Endothelial cell of umbilical vein (primary cell): ENCODE measurements at places on chromosomes 4 and X. TPM values are rescaled to one million over a fixed set of nuclear protein-coding genes. Genes with fewer than 3 reads are reported as not detected.
A peak's percentile ranks its signal among the peaks of the same experiment; 100 is the strongest.

GRCh38 chr4:1631136-1631535 lies 53.0 kb downstream of the FAM53A start:
- no peak for DNase-seq
- H3K4me3 ChIP-seq = no peak overlapping the region
- no peak overlapping the region for H3K27ac ChIP-seq
- H3K36me3 ChIP-seq = no peaks in the 10 kb centered on the region

DNA sequence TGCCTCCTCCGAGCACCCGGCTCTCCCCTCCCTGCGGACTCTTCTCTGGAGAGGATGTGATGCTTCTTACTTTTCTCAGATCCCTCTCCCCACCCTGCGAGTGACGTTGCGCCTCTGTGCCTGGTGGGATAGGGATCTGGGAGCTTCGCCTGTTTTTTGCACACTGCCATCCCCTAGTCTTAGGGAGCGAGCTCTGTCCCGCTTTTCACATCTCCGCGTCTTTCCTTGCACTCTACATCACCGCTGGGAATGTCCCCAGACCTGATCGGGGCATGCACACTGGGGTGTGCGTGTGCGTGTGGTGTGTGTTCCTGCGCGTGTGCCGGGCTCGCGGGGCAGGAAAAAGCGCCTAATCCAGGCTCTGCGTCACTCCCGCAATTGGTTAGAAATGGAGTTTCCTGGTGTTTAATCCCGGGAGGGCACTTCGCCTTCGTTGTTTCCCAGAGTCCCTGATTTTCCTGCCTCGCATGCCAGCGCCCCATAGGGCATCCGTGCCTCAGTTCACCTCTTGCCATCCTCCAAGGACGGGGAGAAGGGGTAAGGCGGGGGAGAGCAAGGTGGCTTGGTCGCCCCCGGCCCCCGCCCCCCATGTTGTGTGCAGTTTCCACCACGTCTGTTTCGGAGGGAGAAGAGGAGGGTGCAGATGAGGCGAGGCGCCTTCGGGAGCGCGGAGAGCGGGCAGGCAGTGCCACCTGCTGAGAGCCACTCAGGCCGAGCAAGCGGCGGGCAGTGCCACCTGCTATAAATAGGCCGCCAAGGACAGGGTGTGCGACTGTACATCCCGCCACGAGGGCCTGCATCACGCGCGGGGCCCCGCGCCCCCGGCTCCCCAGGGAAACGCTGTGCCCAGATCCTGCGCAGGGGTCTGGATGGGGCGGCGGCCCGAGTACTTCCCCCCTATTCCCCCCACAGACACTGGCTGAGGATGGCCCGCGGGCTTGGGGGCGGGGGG lies 759 bp upstream of the TBC1D1 start:
- peaks cover 7% of the 10 kb centered on the region for H3K4me1 ChIP-seq
- peaks cover 28% of the 10 kb centered on the region for H3K27me3 ChIP-seq
- DNase-seq = no peak
- no peaks in the 10 kb centered on the region for H3K36me3 ChIP-seq

DNA sequence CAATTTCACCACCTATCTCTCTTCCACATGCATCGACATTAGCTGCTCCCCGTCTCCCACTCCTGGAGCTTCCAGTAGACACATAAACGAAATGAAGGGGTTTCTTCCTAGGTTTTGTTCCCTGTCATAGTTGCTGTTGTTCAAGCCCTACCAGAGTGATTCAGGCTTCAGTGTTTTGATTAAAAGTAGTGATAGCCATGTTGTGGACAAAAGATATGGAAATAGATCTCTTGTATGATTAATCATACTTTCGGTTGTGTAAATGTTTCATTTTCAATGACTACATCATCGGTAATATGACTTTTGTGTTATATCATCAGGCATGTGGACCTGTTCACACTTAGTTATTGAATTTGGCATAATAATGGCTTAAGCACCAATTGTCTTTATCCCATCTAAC lies 96.5 kb upstream of the KLF3 start:
- H3K4me1 ChIP-seq = peaks cover 5% of the 10 kb centered on the region
- no peak overlapping the region for H3K4me3 ChIP-seq
- no peak overlapping the region for H3K27ac ChIP-seq
- no peak for DNase-seq

DNA sequence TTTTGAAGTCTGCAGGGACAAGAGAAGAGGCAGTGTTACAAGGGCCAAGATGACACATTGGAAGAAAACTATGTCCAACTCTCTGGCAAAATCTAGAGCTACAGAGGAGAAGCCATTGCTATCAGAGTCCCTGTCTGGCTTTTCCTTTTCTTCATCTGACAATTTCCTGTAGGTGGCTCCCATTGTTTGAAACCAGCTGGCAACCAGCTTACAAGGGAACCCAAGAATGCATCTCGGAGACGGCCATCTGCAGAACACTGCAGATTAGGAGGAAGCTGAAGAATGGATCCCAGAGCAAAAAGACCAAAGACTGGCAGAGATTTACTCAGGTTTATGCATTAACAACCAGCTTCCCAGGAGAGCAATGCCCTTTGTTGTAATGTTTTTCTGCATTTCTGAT lies 216.2 kb upstream of the CTSO start:
- no peak for DNase-seq
- no peak overlapping the region for H3K4me3 ChIP-seq
- no peaks in the 10 kb centered on the region for H3K27me3 ChIP-seq
- H3K4me1 ChIP-seq = no peaks in the 10 kb centered on the region
- H3K27ac ChIP-seq = no peak overlapping the region
- H3K36me3 ChIP-seq = no peaks in the 10 kb centered on the region

DNA sequence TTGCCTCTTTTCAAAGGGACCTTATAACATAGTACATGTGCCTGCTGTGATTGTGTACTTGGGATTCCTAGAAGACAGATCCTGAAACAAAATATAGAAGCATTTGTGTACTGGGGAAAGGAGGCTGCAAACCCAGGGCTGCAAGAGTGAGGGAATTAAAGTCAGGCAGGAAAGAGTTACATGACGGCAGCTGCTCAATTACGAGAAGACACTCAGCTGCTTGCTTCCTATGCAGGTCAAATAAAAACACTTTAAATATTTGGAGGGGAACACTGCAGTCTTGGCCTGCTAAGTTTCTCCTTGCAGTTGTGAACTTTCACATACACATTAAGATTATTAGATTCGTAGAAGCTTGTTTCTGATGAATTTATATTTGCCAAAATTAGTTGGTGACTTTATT lies 191.9 kb upstream of the CXCL13 start:
- H3K27me3 ChIP-seq = peaks cover 9% of the 10 kb centered on the region
- H3K27ac ChIP-seq = no peak overlapping the region
- H3K36me3 ChIP-seq = no peaks in the 10 kb centered on the region
- no peak for DNase-seq

DNA sequence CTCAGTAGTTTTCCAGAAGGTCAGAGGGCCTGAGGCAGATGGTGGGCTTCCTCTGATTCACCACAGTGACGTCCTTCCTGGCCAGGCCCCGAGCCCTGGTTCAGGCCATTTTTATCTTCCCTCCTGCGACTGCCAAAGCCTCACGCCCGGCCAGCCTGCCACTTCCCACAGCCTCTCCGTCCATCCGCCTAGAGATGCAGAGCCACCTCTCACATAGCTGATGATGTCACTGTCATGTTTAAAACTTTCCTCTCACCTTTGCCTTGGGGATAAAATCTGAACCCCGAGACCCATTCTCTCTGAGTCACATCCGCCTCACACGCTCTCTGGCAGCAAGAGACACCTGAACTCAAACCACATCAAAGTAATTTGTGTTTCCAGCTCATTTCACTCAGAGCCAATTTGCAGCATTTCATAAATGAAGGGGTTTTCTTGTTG lies 175.3 kb downstream of the QDPR start:
- H3K27me3 ChIP-seq = no peaks in the 10 kb centered on the region
- H3K4me1 ChIP-seq = peaks cover 22% of the 10 kb centered on the region
- no peak overlapping the region for H3K4me3 ChIP-seq
- peak; percentile 97 for DNase-seq
- peak overlapping the region; percentile 81 for H3K27ac ChIP-seq

GRCh38 chr4:163920426-163920825 lies 425.9 kb downstream of the TMA16 start:
- DNase-seq = no peak
- no peaks in the 10 kb centered on the region for H3K36me3 ChIP-seq
- no peaks in the 10 kb centered on the region for H3K4me1 ChIP-seq
- no peak overlapping the region for H3K4me3 ChIP-seq
- H3K27me3 ChIP-seq = no peaks in the 10 kb centered on the region
- H3K27ac ChIP-seq = no peak overlapping the region

GRCh38 chr4:189073739-189074138 lies 866.9 kb upstream of the FRG1 start:
- no peak for DNase-seq
- no peaks in the 10 kb centered on the region for H3K4me1 ChIP-seq
- H3K27me3 ChIP-seq = no peaks in the 10 kb centered on the region
- no peak overlapping the region for H3K27ac ChIP-seq

- H3K27ac ChIP-seq = no peak overlapping the region
- no peak overlapping the region for H3K4me3 ChIP-seq
- H3K36me3 ChIP-seq = no peaks in the 10 kb centered on the region
- H3K4me1 ChIP-seq = no peaks in the 10 kb centered on the region
These were observed 537.3 kb upstream of the FTHL17 start for GRCh38 chrX:31609130-31609529.

- DNase-seq = peak; percentile 33
- H3K36me3 ChIP-seq = no peaks in the 10 kb centered on the region
- no peak overlapping the region for H3K27ac ChIP-seq
- H3K27me3 ChIP-seq = peaks cover 2% of the 10 kb centered on the region
These were observed 1.6 kb downstream of the CASK start for GRCh38 chrX:41921492-41922430.

GRCh38 chrX:64205735-64206501 lies 410 bp upstream of the AMER1 start:
- peaks cover 3% of the 10 kb centered on the region for H3K4me1 ChIP-seq
- no peaks in the 10 kb centered on the region for H3K36me3 ChIP-seq
- peak overlapping the region; percentile 71 for H3K4me3 ChIP-seq
- peak; percentile 96 for DNase-seq

- H3K36me3 ChIP-seq = no peaks in the 10 kb centered on the region
- peak within 1 kb of the TSS; percentile 4 for H3K27ac ChIP-seq
- H3K27me3 ChIP-seq = peaks cover 7% of the 10 kb centered on the region
- DNase-seq = peak; percentile 82
- peak within 1 kb of the TSS; percentile 84 for H3K4me3 ChIP-seq
These were observed at the start of gene PAQR3 for GRCh38 chr4:78938868-78939666. Gene PAQR3, minus strand, starts transcription at chr4:78939438. Its CDS starts 214 bp downstream, at chr4:78939224.

- peaks cover 12% of the 10 kb centered on the region for H3K27me3 ChIP-seq
- H3K4me3 ChIP-seq = peak overlapping the region; percentile 46
- peaks cover 19% of the 10 kb centered on the region for H3K4me1 ChIP-seq
- peak; percentile 57 for DNase-seq
These were observed 547 bp downstream of the GUCY1A1 start for GRCh38 chr4:155667222-155667567.

Gene DBET
- polyA plus RNA-seq = not detected in 2 replicates

Gene DGKQ
- 15.8 and 18.3 TPM in 2 replicates for polyA plus RNA-seq

Gene KLB
- polyA plus RNA-seq = 0.01 and 0.02 TPM in 2 replicates

Gene PPP2R3B
- 18.9 and 19.1 TPM in 2 replicates for polyA plus RNA-seq

Gene MID1
- 18.1 and 21.3 TPM in 2 replicates for polyA plus RNA-seq

Gene RXFP1
- polyA plus RNA-seq = not detected in 2 replicates
